ENCODE measurements at places on chromosomes 5 and 9.

DNA sequence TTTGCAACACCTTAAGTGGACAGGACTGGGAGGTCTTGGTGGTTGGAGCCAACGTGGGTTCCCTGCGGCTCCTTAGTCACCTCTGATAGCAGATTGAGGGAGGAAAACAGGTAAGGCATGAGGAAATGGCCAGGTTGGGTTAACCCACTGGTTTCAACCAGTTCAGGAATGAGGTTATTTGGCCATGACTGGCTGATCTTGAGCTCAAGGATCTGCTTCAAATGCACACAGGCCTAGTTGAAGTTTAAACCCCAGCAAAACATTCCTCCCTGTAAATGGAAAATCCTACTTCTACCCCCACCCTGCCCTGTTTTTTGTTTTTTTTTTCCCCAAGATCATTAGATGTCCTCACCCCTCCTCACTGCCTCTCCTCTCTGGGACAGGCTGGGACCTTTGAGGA is 3.2 kb upstream of the NUP214 start:
- DNase-seq: no peak

DNA sequence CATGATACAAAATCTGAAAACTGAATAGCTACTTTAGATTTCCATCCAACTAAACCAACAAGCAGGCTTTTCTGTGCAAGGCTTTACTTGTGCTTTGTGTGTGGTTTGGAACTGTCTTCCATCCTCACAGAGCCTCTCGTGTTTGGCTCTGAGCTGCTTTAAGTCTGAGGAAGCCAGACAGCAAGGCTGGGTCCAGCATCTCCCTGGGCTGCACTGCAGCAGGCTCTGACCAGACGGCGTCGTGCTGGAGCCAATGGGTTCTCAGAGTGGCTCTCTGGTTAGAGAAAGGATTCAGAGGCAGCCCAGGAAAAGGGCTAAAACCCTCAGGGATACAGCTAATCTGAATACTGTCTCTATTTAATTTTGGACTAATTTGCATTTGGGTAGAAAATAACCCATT is 207.9 kb upstream of the EFNA5 start:
- DNase-seq: no peak

DNA sequence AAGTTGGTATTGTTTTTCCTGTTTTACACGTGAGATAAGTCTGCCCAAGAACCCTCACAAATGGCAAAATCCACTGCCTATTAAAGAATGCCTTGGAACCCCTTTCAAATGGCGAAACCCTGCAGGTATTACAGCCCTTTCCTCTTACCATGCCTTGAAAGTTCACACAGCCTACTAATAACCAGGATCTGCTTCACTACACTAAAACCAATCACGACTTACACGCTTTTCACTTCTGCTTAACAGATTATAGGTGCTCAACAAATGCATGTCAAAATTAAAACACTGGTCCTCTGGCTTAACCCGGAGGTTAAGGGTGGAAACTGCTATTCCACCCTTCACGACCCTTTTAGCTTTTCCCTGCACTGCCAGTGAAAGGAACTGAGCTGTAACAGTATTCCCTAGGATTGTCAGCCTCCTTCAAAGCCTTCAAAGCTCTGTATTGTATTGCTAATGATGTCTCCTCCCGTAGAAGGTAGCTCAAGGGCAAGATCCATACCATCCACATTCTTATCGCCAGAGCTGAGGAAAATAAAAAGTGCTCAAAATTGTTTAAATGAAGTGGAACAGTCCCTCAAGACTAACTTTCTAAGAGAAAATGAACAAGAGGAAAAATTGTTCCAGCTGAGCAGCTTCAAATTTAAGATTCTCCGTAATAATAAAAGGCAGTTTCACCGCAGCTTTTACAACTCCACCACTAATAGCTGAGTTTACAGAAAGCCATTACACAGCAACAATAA is 997 bp downstream of the AUH start:
- no peak for DNase-seq

DNA sequence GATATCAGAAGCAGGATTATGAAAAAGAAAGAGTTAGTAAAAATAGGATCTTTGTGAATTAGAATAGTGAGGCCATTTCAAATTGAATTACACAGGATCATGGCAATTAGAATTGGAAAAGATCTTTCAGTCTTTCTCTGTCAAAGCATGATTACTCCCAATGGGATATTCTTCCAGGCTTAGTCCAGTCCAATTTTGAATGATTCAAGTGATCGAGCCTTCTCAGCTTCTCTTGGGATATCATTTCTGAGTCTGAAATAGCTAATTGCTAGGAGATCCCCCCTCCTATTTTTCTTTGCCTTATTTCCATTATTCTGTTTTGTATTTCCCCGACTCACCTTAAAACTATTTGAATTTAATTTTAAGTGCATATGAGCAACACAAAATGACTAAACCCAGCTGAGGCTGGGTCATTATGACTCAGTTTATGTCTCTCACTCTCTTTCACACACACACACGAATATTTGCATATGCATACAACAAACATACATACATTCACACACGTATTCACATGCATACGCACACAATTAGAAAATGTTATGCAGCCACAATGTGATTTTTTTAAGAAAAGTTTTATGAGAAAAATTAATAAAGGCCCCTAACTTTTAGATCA is 34.8 kb upstream of the EFNA5 start:
- no peak for DNase-seq

- DNase-seq: no peak
These were observed 11.6 kb downstream of the PTCH1 start for GRCh38 chr9:95505072-95505716.

GRCh38 chr5:142455856-142456255 is 131.0 kb upstream of the SPRY4 start:
- DNase-seq: no peak

DNA sequence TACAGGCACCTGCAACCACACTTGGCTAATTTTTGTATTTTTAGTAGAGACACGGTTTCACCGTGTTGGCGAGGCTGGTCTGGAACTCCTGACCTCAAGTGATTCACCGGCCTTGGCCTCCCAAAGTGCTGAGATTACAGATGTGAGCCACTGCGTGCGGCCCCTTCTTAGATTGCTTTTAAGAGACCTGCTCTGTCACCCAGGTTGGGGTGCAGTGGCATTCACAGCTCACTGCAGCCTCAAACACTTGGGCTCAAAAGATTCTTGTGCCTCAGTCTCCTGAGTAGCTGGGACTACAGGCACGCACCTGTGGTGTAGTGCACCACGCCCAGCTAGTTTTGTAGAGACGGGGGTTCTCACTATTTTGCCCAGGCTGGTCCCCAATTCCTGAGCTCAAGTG is 11.0 kb downstream of the HSPA9 start:
- no peak for DNase-seq

- DNase-seq: no peak
These were observed 65.3 kb upstream of the MYO10 start for GRCh38 chr5:17001428-17001827.

GRCh38 chr9:17065062-17065461 is 69.8 kb upstream of the CNTLN start:
- no peak for DNase-seq

- DNase-seq: no peak
These were observed 17.7 kb downstream of the ZNF483 start for GRCh38 chr9:111542497-111543254.

GRCh38 chr9:116953271-116953670 is 266.2 kb downstream of the TRIM32 start:
- DNase-seq: no peak

DNA sequence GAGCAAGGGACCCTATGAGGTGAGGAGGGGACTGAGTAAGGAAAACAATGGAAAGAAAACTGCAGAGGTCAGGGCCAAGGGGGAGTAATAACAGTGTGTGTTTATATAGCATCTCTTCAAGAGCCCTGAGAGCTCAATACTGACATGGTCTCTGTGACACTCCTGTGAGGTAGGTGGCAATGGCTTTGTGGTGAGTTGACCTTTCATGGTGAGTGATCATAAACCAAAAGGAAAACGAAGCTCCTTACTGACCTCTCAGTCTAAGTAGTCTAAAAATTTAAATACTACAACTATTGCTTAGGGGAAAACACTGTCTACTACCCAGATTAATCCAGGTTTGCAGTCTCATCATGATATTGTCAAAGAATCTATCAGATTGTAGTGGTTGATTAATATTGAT is 130.9 kb downstream of the SNCAIP start:
- DNase-seq: no peak

GRCh38 chr5:177100714-177101121 is 14.0 kb downstream of the FGFR4 start:
- no peak for DNase-seq

- DNase-seq: no peak
These were observed 33.8 kb upstream of the PRXL2C start for GRCh38 chr9:96688745-96689464.

DNA sequence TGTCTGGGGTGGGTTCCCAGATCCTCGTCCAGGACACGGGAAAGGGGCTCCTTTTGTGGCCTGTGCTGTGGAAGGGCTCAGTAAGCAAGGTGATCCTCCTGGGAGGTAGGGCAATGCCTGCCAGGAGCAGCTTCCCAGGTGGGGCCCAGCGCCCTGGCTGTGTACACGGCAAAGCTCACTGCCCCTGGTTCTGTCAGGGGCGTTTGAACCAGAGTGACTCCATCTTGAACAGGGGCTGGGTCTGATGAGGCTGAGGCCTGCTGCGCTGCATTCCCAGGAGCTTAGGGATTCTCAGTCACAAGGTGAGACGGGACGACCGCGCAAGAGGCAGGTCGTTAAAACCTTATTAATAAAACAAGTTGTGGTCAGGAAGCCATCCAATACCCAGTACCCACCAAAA is 19.9 kb upstream of the SLC12A7 start:
- no peak for DNase-seq

GRCh38 chr5:64742821-64743220 is 25.7 kb downstream of the SREK1IP1 start:
- DNase-seq: no peak

GRCh38 chr5:171288066-171288465 is 21.0 kb upstream of the TLX3 start:
- no peak for DNase-seq

- DNase-seq: no peak
These were observed 11.6 kb upstream of the TYRP1 start for GRCh38 chr9:12681620-12682019.

DNA sequence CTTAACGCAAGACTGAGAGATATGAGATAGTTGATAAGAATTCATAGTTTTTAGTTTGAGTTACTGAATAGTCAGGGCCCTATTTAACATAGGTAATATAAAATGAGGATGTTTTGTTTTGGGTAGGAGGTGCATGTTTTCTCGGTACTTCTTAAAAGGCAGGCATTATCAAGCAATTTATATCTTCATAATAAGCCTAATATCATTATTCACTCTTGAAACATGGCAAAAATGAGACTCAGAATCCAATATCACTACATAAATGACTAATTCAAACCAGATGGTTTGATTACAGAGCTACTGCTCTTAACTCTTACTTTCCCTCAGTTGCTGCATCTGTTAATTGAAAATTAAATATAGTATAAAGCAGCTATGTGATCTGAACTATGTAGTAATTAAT is 2038.7 kb downstream of the EFNA5 start:
- no peak for DNase-seq

DNA sequence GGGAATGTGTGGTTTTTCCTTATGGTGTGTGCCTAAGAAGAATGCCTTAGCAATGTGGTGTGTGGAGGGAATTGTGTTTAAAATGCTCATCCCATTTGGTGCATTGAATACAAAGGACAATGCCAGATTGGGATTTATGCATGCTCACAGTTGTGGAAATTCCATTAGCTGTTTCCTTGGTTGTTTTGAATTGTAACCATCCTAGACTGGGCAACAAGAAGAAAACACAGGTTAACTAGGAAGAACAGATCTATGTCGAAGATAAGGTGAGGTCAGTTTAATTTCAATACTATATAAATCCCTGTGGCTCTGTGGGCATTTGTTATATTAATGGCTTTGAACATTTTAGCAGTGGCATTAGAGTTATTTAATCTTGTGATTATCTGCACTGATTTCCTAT is 266.8 kb downstream of the MAT2B start:
- no peak for DNase-seq

DNA sequence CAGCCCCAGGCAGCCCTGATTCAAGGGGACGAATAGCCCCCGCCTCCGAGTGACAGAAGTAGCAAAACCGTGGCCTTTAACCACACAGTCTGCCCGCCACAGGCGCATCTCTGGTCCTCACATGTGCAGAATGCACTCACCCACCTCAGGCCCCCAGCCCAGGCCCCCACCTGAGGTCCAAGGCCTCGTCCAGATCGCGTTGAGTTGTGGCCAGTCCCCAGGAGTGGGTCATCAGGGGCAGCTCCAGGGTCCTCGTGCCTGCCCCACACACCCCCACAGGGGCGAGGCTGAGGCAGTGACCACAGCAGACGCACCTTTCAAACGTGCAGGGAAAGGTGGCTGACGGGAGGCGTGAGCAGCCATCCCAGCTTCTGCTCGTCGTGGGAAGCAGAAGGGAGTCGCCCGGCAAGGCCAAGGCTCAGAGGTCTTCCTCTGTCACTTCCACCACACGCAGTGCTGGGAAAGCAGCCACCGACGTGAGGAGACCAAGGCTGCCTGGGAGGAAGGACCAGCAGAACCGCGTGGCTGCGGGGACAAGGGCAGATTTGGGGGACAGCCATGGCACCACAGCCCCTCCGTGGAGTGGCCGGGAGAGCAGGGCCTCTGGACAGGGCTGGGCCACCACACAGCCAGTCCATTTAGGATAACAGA is 77.8 kb upstream of the OTULINL start:
- no peak for DNase-seq

DNA sequence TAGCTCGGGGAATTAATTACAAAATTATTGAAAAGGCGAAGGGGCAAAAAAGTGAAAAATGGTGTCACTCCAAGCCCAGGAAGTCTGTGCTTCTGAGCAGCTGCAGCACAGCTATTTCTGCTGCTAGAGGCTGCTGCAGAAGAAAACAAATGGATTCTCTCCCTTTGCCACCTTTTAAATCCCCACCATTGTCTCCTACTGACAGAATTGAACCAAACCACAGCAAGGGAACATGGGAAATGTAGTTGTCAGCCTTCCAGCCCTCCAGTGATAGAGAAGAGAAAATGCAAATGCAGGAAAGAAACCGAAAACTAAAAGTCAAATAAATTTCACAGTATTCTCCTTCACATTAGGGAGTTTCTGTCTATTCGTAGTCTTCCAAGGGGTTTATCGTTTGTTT is 33.4 kb upstream of the CDC42SE2 start:
- no peak for DNase-seq

DNA sequence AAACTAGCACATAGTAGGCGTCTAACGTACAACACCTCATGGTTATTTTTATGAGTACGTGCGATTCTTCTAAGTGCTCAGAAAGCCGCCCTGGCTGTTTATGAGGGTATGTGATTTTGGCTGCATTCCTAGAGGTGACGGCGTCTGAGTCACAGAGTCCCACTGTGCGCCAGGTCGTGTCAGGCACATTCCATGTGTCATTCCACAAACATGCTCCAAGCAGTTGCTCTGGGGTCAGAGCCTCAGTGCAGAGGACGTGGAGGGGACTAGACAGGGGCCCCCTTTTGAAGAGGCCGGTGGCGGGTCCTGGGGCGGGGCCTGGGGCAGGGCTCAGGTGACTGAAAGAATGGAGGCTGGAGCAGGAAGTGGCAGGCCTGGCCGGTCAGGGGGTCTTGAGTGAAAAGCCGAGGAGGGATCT is 51.9 kb downstream of the NEK6 start:
- no peak for DNase-seq

Measured in NCI-H2107 (cell line).